ENCODE measurements at places on chromosomes 7 and 10.

DNA sequence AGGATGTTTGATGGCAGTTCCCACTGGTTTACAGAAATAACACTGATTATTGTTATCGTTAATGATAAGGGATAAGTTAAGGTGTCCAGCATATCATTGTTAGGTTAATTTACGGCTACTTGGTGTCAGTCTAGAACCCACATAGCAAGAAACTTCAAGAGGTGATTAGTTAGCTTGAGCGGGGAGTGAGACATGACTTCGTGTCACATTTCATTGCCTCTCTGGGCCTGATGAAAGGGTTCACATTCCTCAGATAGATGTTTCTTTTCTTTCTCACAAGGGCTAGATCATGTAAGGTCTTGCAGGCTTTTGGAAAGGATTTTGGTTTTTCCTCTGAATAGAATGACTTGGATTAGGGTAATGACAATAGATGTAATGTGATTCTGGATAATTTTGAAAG is 26.7 kb downstream of the WAC start:
- no peak for DNase-seq

DNA sequence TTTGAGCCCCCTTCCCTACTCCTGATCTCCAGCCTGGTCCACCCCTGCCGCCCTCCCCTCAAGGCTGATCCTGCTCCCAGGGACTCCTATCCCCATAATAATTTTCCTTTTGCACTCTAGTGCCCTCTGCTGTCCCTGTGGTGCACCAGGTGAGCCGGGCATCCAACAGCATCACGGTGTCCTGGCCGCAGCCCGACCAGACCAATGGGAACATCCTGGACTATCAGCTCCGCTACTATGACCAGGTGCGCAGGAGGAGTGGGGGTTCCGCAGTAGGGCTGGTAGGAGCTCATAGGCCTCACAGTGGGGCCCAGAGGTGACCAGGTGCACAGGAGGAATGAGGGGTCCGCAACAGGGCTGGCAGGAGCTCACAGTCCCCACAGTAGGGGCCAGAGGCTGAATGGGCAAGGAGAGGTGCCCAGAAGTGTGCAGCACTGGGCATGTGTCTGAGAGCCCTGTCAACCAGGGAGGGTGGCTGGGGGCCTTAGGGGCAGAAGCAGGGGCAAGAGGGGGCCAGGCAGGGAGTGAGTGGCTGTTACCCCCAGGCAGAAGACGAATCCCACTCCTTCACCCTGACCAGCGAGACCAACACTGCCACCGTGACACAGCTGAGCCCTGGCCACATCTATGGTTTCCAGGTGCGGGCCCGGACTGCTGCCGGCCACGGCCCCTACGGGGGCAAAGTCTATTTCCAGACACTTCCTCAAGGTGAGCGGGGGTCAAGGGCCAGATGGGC is 11.7 kb downstream of the EPHB6 start:
- DNase-seq: peak; percentile 60

- no peak for DNase-seq
Measured at GRCh38 chr7:106183952-106184351, 71.8 kb upstream of the SYPL1 start.

- no peak for DNase-seq
Measured at GRCh38 chr7:15490291-15490690, 71.5 kb downstream of the AGMO start.

DNA sequence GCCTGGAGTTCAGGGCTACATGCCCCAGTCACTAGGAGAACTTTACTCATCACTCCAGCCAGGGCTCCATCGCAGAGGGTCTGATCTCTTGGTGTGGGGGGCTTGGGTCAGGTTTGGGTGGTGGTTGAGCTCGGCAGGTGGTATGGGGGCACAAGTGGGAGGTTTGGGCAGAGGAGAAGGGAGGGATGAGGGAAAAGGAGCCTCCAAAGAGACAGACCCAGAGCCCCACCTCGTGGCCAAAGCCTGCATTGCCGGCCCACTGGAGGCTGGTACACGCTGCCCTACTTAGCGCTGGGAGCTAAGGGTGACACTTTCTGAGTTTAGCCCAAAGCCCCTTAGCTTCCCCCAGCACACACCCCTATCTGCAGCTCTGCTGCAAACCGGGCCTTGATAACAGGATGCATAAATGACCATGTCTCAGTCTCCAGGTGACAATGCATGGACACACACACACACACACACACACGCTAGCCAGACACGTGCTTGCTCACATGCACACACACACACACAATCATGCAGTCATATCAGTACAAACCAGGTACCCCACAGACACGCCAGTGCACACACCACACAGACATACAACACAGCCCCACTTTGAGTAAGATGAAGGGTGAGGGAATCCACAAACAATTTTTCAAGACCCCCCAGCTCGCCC is 14.7 kb downstream of the LZTS2 start:
- peak; percentile 90 for DNase-seq

DNA sequence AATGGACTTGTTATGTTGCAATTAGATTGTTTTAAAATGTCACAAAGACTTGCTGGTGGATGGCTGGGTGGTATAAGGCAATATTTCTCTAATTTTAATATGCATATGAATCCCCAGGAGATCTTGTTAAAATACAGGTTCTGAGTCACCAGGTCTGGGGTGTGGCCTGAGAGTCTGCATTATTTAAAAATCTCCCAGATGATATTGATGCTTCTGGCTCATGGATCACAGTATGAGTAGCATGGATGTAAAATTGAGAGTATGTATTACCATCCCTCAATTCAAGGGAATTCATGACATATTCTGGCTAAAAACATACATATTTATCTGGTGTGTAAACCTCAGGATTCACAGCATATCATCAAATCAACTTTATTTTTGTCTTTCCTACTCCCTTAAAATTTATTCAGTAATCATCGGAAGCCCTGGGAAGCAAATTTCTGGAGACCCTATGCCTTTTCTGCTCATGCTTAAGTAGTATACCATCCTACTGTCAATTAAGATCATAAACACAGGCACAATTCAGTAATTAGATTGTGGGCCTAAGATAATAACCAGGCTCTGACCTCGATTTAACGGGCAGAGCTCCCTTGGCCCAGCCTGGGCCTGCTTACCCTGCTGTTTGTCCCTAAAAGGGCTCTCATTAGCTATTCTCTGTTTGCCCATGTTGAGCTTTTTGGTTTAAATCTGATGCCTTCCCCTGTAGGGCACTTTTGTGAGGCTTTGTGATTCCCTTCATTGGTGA is 29.6 kb upstream of the ICA1 start:
- DNase-seq: no peak
